Cardiac muscle cell (in vitro differentiated cells and primary cell): ENCODE measurements at places on chromosomes 16 and 17.

DNA sequence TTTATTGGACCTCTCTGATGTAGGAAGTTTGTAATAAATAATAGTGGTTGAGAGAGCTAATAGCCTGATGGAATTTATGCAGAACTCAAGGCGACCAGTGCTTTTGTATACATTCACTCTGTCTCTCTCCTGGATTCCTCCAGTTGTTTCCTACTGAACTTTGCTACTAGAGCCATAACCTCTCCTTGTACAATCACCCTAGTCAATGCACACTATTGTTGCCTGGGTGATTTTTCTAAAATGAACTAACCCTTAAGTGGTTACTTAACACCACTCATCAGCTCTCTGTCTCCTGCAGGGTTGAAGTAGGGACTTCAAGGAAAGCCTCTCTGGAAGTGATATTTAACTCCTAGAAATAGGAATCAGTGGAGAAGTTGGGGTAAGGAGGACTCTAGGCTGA, 9.7 kb downstream of the PHKB start:
- peaks cover 60% of the 10 kb centered on the region for H3K4me1 ChIP-seq
- no peaks in the 10 kb centered on the region for H3K27me3 ChIP-seq
- H3K27ac ChIP-seq, result peak overlapping the region; percentile 91
- no peak overlapping the region for H3K4me3 ChIP-seq
- DNase-seq, result peak; percentile 50

- no peaks in the 10 kb centered on the region for H3K36me3 ChIP-seq
- DNase-seq, result no peak
- H3K27ac ChIP-seq, result no peak overlapping the region
- no peaks in the 10 kb centered on the region for H3K4me1 ChIP-seq
- H3K27me3 ChIP-seq, result peaks cover 9% of the 10 kb centered on the region
- no peak overlapping the region for H3K4me3 ChIP-seq
Measured at GRCh38 chr17:79758271-79758670, 19.7 kb upstream of the CBX2 start.

GRCh38 chr16:85622683-85623082, 9.6 kb downstream of the GSE1 start:
- H3K27me3 ChIP-seq, result no peaks in the 10 kb centered on the region
- H3K4me3 ChIP-seq, result no peak overlapping the region
- peaks cover 30% of the 10 kb centered on the region for H3K4me1 ChIP-seq

DNA sequence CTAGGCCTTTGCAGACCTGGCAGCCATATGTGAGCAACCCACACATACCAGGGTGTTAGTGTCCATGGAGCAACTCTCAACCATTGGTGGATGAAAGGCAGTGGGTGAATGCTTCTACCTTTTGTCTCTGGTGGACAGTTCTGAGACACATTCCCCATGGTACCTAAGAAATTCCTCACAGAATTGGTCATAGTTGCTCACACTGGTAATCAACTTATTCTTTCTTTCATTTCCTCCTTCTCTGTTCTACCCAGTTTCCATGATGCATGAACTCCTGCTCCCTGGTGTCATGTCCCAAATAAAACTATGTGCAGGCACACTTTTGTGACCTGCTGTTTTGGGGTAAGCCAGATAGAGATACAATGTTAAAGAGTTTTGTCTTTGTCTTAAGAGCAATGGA, 33.2 kb upstream of the MPHOSPH6 start:
- DNase-seq, result no peak
- no peak overlapping the region for H3K4me3 ChIP-seq
- H3K27me3 ChIP-seq, result no peaks in the 10 kb centered on the region
- no peaks in the 10 kb centered on the region for H3K4me1 ChIP-seq

DNA sequence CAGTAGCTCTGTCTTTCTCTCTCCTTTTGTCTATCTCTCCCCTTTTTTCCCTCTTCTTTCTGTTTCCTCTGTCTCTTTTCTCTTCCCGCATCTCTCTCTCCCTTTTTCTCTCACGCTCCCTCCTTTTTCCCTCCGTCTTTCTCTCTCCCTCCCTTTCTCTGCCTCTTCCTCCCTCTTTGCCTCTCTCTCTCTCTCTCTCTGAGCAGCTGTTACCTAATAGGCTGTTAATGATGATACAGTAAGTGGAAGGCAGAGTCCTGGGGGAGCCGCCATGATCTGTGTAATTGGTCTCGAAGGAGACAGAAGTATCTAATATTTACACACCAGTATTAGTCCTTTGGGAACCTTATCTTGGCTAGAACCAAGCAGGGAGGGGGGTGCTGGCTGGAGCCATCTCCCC, 136.1 kb upstream of the CIBAR2 start:
- no peaks in the 10 kb centered on the region for H3K27me3 ChIP-seq
- DNase-seq, result no peak
- H3K27ac ChIP-seq, result no peak overlapping the region
- H3K4me1 ChIP-seq, result peaks cover 8% of the 10 kb centered on the region
- no peak overlapping the region for H3K4me3 ChIP-seq

DNA sequence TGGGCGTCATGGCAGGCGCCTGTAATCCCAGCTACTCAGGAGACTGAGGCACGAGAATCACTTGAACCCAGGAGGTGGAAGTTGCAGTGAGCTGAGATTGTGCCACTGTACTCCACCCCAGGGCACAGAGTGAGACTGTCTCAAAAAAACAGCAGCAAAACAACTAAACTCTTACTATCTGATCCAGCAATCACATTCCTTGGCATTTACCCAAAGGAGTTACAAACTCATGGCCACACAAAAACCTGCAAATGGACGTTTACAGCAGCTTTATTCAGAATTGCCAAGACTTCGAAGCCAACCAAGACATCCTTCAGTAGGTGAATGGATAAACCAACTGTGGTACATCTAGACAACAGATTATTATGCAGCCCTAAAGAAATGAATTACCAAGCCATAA, 4.0 kb downstream of the SIAH1 start:
- H3K27me3 ChIP-seq, result no peaks in the 10 kb centered on the region
- peaks cover 2% of the 10 kb centered on the region for H3K36me3 ChIP-seq
- peaks cover 22% of the 10 kb centered on the region for H3K4me1 ChIP-seq
- DNase-seq, result peak; percentile 52

GRCh38 chr16:82756283-82756599, 129.5 kb downstream of the CDH13 start:
- no peaks in the 10 kb centered on the region for H3K36me3 ChIP-seq
- no peaks in the 10 kb centered on the region for H3K4me1 ChIP-seq
- no peak overlapping the region for H3K27ac ChIP-seq
- no peak overlapping the region for H3K4me3 ChIP-seq

DNA sequence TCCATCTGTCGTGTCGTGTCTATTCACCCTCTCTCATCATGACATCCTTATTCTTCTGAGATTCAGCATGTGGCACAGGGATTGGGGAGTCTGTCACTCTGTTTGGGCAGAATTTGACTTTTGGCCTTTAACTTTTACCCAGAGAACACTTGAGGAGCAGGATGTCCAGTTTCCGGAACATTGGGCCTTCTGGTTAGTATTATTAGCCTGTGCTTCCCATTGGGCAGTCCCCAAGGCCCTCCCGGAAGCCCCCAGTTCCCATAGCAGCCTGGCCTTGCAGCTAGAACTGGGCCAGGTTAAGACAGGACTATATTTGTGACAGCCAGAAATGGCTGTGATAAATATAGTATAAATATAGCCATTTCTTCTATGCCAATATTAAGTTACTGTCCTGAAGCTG, 9.6 kb downstream of the SCN4A start:
- DNase-seq, result no peak
- no peaks in the 10 kb centered on the region for H3K36me3 ChIP-seq
- no peak overlapping the region for H3K27ac ChIP-seq
- H3K4me1 ChIP-seq, result no peaks in the 10 kb centered on the region

DNA sequence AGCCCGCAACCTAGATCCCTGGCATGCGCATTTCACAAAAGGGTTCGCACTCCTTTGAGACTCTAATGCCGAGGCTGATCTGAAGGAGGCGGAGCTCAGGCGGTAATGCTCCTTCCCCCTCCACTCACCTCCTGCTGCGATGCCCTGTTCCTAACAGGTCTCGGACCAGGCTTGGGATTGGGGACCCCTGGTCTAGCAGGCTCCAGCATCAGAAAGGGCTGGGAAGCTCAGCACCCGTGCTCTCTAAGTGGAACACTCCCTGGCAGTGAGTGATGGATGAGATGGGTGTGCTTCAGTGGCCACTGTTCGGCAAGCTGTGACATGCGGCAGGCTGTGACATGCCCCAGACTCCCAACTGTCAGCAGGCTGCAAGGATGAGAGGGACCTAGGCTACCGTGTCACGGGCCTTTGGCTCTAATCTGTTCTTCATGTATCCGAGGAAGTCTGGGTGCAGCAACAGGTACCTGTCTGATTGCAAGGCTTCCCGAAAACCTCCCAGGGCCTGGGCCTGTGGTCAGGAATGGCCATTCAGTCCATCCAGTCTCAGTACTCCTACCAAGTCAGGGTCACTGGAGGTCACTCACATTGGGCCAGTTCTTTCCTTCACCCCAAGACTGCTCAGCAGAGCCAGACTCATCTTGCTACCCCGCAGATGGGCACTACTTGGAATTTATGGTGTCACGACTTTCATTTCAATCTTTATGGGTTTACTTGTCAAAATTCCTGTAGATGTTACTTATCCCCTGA, 1.3 kb upstream of the ST6GALNAC2 start:
- no peak overlapping the region for H3K4me3 ChIP-seq
- H3K36me3 ChIP-seq, result no peaks in the 10 kb centered on the region
- DNase-seq, result peak; percentile 59
- H3K4me1 ChIP-seq, result no peaks in the 10 kb centered on the region
- no peak overlapping the region for H3K27ac ChIP-seq

DNA sequence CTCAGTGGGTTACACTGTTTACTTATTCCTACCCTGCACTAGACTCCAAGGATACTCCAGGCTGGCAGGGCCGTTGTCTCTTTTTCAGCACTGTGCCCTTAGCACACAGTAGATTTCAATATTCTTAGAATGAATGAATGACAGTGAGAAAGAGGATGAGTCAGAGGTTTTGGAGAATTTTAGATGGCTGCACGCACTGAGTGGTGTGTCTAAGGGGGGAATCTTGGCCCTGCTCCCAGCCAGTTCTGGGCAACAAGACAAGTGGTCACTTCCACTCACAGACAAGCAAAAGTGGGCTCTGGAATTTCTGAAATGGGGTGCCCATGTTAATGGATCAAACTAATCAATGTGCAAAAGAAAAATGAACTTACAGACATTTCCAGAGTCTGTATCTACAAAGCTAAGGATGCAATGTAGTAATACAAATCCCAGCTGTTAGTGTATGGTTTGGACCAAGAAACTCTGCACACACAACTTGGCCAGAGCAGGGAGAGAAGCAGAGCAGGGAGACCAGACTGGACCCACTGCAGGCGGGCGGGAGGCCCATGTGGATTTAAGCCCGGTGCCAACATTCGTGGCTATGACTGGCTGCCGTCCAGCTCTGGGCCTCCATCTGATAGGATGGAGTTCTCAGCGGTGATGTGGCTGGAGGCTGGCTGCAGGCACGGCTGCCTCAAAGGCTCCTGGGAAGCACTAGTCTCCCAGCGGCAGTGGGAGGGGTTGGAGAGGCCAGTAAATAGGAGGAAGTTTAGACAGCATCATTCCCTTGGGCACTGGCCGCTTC, 95.6 kb upstream of the CDYL2 start:
- no peaks in the 10 kb centered on the region for H3K27me3 ChIP-seq
- peak; percentile 99 for DNase-seq
- no peaks in the 10 kb centered on the region for H3K36me3 ChIP-seq

- H3K4me3 ChIP-seq, result no peak overlapping the region
- H3K27ac ChIP-seq, result no peak overlapping the region
- no peak for DNase-seq
- H3K4me1 ChIP-seq, result no peaks in the 10 kb centered on the region
Measured at GRCh38 chr16:74831467-74831866, 56.8 kb upstream of the FA2H start.

- no peak within 1 kb of the TSS for H3K27ac ChIP-seq
- H3K4me3 ChIP-seq, result no peak within 1 kb of the TSS
Measured at GRCh38 chr17:48429638-48430586, at the start of gene SKAP1. Gene SKAP1 (minus strand): TSS chr17:48430214.

- no peak overlapping the region for H3K27ac ChIP-seq
- no peaks in the 10 kb centered on the region for H3K36me3 ChIP-seq
- H3K4me1 ChIP-seq, result peaks cover 8% of the 10 kb centered on the region
- H3K27me3 ChIP-seq, result no peaks in the 10 kb centered on the region
- H3K4me3 ChIP-seq, result no peak overlapping the region
Measured at GRCh38 chr17:36786867-36787266, 150.4 kb upstream of the LHX1 start.

DNA sequence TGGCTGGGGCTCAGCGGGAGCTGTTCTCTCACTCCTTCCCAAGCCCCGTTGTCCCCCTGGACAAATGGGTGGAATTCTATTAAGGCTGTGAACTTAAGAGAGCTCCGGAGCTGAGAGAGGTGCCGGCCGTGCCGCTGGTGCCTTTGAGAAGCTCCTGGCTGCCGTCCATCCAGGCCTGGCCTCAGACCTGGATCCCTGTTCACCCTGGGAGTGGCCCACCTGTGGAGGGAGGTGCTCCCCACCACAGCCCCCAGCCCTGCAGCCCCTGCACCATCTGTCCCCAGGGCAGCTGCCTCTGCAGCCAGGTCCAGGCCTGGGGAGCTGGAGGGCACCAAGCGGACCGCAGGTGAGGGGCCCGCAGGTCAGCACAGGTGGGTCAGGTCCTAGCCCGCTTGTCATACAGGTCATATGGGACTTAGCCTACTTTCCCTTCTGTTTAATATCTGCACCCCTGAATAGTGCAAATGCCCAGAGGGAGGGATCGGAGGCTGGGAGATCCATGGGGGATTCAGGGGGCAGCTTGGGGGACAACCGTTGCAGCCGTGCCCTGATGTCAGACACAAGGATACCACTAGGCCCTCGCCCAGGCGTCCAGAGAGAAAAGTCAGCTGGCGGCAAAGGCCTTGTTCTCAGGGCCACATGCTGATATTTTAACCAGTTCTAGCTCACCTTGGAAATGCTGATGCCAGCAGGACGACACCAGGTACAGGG, 15.2 kb upstream of the METRNL start:
- no peaks in the 10 kb centered on the region for H3K27me3 ChIP-seq
- no peak overlapping the region for H3K4me3 ChIP-seq
- DNase-seq, result no peak
- no peak overlapping the region for H3K27ac ChIP-seq

GRCh38 chr17:46266656-46267544, 28.0 kb upstream of the LRRC37A start:
- H3K4me3 ChIP-seq, result peak overlapping the region; percentile 55
- peak; percentile 96 for DNase-seq
- no peaks in the 10 kb centered on the region for H3K36me3 ChIP-seq
